ENCODE measurements at places on chromosomes 3 and 15.

- DNase-seq: no peak
Measured at GRCh38 chr15:75042730-75043508, 19.5 kb downstream of the PPCDC start.

DNA sequence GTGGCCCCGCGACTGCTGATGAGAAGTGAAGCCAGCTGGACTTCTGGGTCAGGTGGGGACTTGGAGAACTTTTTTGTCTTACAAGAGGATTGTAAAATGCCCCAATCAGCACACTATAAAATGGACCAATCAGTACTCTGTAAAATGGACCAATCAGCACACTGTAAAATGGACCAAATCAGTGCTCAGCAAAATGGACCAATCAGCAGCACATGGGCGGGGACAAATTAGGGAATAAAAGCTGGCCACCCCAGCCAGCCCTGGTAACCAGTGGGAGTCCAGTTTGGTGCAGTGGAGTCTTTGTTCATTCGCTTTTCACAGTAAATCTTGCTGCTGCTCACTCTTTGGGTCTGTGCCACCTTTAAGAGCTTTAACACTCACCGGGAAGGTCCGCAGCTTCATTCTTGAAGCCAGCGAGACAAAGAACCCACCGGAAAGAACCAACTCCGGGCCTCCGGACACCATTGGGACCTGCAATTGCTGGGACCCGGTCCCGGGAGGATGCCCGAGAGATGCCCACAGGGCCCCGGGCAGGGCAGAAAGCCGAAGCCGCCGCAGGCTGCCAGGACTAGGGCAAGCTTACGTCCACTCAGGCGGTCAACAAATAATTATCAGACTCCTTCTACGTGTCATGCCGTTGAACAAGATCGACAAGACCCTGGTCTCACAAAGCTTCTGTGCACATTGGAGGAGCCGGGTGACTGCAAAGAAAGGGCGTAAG, 8.3 kb upstream of the NR2E3 start:
- DNase-seq: no peak

DNA sequence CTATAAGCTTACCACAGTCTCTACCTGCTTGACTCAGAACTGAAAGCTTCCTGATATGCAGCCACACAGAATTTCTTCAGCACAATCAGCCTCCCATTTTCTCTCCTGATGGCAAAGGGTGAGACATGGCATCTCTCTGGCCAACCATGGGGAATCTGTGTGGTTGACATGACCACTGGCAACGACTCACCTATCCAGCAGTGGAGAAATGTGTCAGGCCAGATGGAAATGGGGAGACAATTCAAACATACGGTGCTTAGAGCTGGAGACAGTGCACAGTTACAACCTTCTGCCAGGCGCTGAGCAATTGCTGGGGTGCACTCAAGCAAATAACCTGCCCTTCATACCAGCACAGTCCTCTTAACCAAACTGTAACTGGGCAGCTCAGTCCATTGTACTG, 3.6 kb downstream of the ZNF385D start:
- DNase-seq: no peak

- no peak for DNase-seq
Measured at GRCh38 chr3:109874896-109875708, 537.8 kb upstream of the DPPA4 start.
